ENCODE measurements at places on chromosomes 2 and 18. TPM values are rescaled to one million over a fixed set of nuclear protein-coding genes. Genes with fewer than 3 reads are reported as not detected.

- peaks cover 2% of the 10 kb centered on the region for H3K4me1 ChIP-seq
- no peaks in the 10 kb centered on the region for H3K27me3 ChIP-seq
- peaks cover 23% of the 10 kb centered on the region for H3K36me3 ChIP-seq
- H3K4me3 ChIP-seq = no peak overlapping the region
- DNase-seq = no peak
Observed at GRCh38 chr18:26051843-26052242, 38.6 kb downstream of the SS18 start.

GRCh38 chr2:208674919-208675318 lies 268.3 kb downstream of the PTH2R start:
- H3K36me3 ChIP-seq = no peaks in the 10 kb centered on the region
- H3K4me3 ChIP-seq = no peak overlapping the region
- H3K27ac ChIP-seq = no peak overlapping the region
- DNase-seq = no peak

DNA sequence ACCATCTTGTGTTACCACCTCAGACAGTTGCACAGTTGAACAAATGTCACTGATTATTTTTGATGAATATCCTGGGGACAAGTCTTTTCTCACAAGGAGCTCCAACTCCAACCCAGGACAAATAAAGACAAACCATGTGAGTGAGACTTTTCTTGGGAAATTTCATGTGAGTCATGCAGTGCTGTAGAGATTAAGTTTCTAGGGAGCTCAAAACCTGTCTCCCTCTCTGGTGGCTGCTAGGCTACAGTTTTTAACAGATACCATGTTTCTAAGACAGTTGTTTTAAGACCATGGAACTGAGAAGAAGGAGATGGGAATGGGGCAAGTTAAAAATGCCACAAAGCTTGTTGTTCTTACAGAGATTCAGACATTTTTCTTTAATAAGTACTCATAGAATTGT lies 255.5 kb downstream of the RIT2 start:
- DNase-seq = no peak
- no peaks in the 10 kb centered on the region for H3K36me3 ChIP-seq
- no peak overlapping the region for H3K27ac ChIP-seq
- H3K4me3 ChIP-seq = no peak overlapping the region
- no peaks in the 10 kb centered on the region for H3K4me1 ChIP-seq
- no peaks in the 10 kb centered on the region for H3K27me3 ChIP-seq

- H3K36me3 ChIP-seq = no peaks in the 10 kb centered on the region
- no peak overlapping the region for H3K27ac ChIP-seq
- peaks cover 16% of the 10 kb centered on the region for H3K27me3 ChIP-seq
- no peak overlapping the region for H3K4me3 ChIP-seq
- no peak for DNase-seq
- H3K4me1 ChIP-seq = no peaks in the 10 kb centered on the region
Observed at GRCh38 chr2:149346272-149346671, 15.9 kb downstream of the LYPD6 start.

GRCh38 chr2:174774886-174775285 lies 10.6 kb upstream of the CHRNA1 start:
- no peaks in the 10 kb centered on the region for H3K27me3 ChIP-seq
- no peaks in the 10 kb centered on the region for H3K36me3 ChIP-seq
- no peak overlapping the region for H3K27ac ChIP-seq

Gene LIPT1
- 10.1 TPM for total RNA-seq

Gene PAIP2B
- 4.2 TPM for total RNA-seq

Gene CPO
- not detected for total RNA-seq
